ENCODE measurements at places on chromosomes 3 and 15.

DNA sequence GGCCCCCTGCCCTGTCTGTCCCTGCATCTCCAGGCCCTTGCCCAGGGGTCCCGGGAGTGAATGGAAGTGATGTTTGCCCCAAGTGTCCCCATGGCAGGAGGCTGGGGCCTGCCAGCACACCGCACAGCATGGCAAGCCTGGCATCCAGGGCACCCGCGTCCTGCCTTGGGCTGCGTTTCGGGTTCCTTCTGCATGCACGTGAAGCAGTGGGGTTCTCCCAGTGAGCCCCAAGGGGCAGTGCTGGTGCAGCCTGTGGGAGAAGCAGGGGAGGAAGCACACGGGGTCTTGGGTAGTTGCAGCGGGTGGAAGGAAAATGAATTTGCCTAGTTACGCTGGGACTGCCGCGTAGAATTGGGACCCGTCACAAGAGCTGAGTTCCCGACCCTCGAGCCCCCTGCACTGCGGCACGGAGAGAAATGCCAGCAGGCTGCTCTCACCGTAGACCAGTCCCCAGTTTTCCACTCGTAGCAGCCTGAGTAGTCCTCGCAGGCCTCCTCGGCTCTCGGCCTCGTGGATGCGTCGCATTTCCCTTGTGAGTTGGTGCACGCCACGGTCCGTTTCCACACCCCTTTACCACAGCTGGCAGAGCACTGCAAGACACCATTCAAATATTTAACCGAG lies 259.5 kb upstream of the LYSMD4 start:
- no peak for DNase-seq

- no peak for DNase-seq
Observed at GRCh38 chr3:148815316-148816110, 12.1 kb upstream of the CPB1 start.

DNA sequence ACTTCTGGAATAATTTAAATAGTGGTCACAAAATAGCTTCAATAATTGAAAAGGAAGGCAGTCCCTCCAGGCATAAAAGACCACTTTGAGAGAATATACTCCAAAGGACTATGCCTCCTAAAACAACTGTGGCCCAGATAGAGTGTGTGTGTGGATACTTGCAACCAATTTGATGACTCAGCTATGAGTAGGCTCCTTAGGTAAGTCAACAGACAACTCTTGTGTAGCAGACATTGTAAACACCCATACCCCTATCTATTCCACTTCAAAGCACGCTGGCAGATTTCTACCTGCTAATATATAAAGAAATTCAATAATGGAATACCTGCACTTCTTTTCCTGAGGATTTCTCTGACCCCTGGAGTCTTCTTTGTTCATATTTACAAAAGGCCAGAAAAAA lies 254.5 kb downstream of the NEK10 start:
- DNase-seq, result no peak

GRCh38 chr3:72352176-72352575 lies 496.1 kb downstream of the SHQ1 start:
- no peak for DNase-seq

GRCh38 chr15:85563328-85563727 lies 182.9 kb downstream of the AKAP13 start:
- no peak for DNase-seq

All from stimulated activated CD4-positive, alpha-beta T cell treated with anti-CD3 and anti-CD28 coated beads, Interleukin-1b, Interleukin-23, amount 100 ng/mL, for 1 hour (primary cell).